NCI-H1105 treated with DMSO at 0.1 percent for 48 hours (cell line): ENCODE measurements at places on chromosomes 11 and 22.

- no peak for DNase-seq
Observed at GRCh38 chr11:74024261-74025029, 15.6 kb upstream of the UCP3 start.

DNA sequence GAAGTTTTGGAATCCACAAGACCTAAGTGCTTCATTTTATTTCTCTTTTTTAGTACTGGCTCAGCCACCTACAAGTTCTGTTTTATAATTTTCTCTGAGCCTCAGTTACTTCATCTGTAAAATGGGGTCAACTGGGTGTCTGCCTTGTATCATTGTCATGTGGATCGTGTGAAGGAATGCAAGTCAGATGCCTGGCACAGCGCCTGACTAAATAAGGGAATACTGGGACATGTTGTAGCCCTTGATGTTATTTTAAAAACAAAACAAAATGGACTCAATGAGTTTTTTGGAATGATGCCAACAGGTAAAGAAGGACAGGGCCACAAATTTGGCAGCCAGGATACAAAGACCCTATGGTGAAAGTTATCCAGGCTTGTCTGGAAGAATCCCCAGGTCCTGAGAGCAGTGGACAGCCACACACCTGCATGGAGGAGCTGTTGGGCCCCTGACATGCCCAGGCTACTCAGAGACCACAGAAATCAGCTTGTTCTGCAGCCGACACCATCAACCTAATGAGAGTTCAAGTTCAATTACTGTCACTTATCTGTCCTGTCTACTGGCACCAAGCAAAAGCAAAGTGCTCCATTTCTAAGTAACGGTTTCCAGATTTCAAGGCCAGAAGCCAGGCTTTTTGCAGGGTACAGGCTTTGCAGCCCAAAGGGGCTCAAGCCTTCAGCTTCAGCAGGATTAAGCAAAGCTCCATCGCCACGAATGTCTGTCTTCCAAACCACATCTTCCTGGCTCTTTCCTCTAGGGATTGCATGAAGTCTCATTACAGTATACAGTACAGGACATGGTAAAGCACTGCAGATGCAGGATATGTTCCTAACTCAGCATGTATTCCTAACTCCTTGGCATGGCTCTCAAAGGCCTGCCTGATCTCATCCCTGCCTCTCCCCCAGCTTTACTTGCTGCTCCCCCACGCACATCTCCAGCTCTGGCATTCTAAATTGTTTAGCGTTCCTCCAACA, 18.4 kb downstream of the DKK3 start:
- DNase-seq, result no peak

DNA sequence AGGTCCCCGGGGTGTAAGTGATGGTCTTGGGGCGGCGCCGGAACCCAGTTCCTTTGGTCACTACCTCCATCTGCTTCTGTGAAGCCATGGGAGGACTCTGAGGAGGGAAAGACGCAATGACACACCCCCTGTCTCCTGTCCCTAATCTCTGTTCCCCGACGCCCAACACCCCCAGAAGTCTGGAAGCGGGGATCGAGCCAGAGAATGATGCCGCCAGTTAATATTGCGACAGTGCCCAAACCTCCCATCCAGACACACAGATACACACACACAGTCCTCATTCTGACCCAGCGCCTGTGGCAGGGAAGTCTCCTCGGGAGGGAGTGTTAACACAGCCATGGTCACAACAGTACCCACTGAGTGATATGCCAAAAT, 352 bp downstream of the C22orf23 start:
- DNase-seq, result no peak

GRCh38 chr11:1398528-1399235, 8.9 kb downstream of the BRSK2 start:
- no peak for DNase-seq

- peak; percentile 45 for DNase-seq
Observed at GRCh38 chr22:25362215-25362882, 142.9 kb downstream of the CRYBB2 start.
